ENCODE measurements at places on chromosomes 6 and 20. TPM values are rescaled to one million over a fixed set of nuclear protein-coding genes. Genes with fewer than 3 reads are reported as not detected.

GRCh38 chr6:56101141-56101553 is 146.2 kb downstream of the COL21A1 start:
- DNase-seq: no peak

GRCh38 chr20:51562332-51563173 is 20.0 kb upstream of the NFATC2 start:
- DNase-seq: peak; percentile 82

DNA sequence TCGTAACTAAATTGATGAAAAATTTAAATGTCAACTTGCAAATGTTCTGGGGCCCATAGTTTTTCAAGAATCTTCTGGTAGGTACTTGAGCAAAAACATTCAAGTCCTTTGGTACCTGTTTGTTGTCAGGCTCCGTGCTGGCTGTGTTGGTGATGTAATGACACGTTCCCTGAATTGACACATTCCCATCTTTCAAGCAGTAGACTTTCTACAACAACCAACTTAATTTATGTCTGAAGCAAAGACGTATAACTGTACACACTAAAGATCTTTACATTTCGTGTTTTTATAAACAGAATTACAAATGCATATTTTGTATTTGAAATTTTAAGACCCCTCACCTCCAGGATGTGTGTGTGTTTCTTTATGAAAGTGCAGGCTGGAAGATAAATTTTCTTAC is 49.5 kb downstream of the NCOA3 start:
- DNase-seq: no peak

- DNase-seq: no peak
Measured at GRCh38 chr6:108846101-108846500, 2.1 kb upstream of the ARMC2 start.

The EEF1A2 gene
- total RNA-seq: 2,020 TPM

The MOCS1 gene
- 44.2 TPM for total RNA-seq
